ENCODE measurements at places on chromosomes 16 and 17. TPM values are rescaled to one million over a fixed set of nuclear protein-coding genes. Genes with fewer than 3 reads are reported as not detected.

FNDC8 gene
- total RNA-seq: under 0.01 TPM

GPRC5C gene
- 10.0 TPM for total RNA-seq

IKZF3 gene
- total RNA-seq: not detected

ABCA10 gene
- 0.76 TPM for total RNA-seq

DNAAF8 gene
- total RNA-seq: 0.13 TPM

PLCD3 gene
- 13.0 TPM for total RNA-seq

FOXN1 gene
- not detected for total RNA-seq

ECI1 gene
- total RNA-seq: 36.2 TPM

MMP28 gene
- total RNA-seq: 2.4 TPM

CPNE7 gene
- total RNA-seq: 0.25 TPM

SCNN1B gene
- 3.0 TPM for total RNA-seq

HSD17B1 gene
- total RNA-seq: 0.39 TPM

RUSF1 gene
- 31.0 TPM for total RNA-seq

SLC12A3 gene
- total RNA-seq: not detected

TUBG1 gene
- 23.9 TPM for total RNA-seq

TP53TG3B gene
- total RNA-seq: not detected

PRSS8 gene
- total RNA-seq: not detected

HSD11B2 gene
- total RNA-seq: not detected

HOXB5 gene
- 0.13 TPM for total RNA-seq

PRCD gene
- total RNA-seq: 0.39 TPM

NUPR1 gene
- total RNA-seq: 1.4 TPM

CHST5 gene
- 0.13 TPM for total RNA-seq
